Uterus (tissue), 4 donors: ENCODE measurements at places on chromosomes 12 and 14. TPM values are rescaled to one million over a fixed set of nuclear protein-coding genes. Genes with fewer than 3 reads are reported as not detected.

GRCh38 chr14:50832935-50833630 is 2.1 kb upstream of the NIN start:
- H3K27me3 ChIP-seq, result no peaks in the 10 kb centered on the region
- no peaks in the 10 kb centered on the region for H3K4me1 ChIP-seq
- DNase-seq, result no peak
- H3K36me3 ChIP-seq, result no peaks in the 10 kb centered on the region
- no peak overlapping the region for H3K27ac ChIP-seq
- no peak overlapping the region for H3K4me3 ChIP-seq

DNA sequence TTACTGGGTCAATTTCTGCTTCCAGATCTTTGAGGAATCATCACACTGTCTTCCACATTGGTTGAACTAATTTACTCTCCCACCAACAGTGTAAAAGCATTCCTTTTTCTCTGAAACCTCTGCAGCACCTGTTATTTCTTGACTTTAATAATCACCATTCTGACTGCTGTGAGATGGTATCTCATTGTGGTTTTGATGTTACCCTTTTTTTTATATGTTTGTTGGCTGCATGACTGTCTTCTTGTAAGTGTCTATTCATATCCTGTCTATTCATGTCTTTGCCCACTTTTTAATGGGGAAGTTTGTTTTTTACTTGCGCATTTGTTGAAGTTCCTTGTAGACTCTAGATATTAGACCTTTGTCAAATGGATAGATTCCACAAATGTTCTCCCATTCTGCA is 324.9 kb downstream of the NAV3 start:
- H3K4me3 ChIP-seq, result no peak overlapping the region
- H3K27ac ChIP-seq, result no peak overlapping the region
- no peaks in the 10 kb centered on the region for H3K27me3 ChIP-seq

Gene ANO2
- total RNA-seq, result 51.7 TPM

- H3K4me3 ChIP-seq, result no peak overlapping the region
- DNase-seq, result no peak
- H3K36me3 ChIP-seq, result no peaks in the 10 kb centered on the region
- no peak overlapping the region for H3K27ac ChIP-seq
Observed at GRCh38 chr12:27076468-27076867, 5.9 kb downstream of the C12orf71 start.

- no peaks in the 10 kb centered on the region for H3K36me3 ChIP-seq
- H3K27ac ChIP-seq, result no peak overlapping the region
- no peak overlapping the region for H3K4me3 ChIP-seq
- H3K27me3 ChIP-seq, result no peaks in the 10 kb centered on the region
Observed at GRCh38 chr12:73677520-73678291, 859.9 kb upstream of the ATXN7L3B start.

Gene SVOP
- total RNA-seq, result 0.14 TPM

Gene DDX23
- total RNA-seq, result 43.8 TPM

Gene CLEC1B
- 0.35 TPM for total RNA-seq

Gene NOS1
- total RNA-seq, result not detected

- no peak overlapping the region for H3K4me3 ChIP-seq
- H3K4me1 ChIP-seq, result no peaks in the 10 kb centered on the region
- no peaks in the 10 kb centered on the region for H3K36me3 ChIP-seq
- H3K27ac ChIP-seq, result no peak overlapping the region
- DNase-seq, result no peak
Observed at GRCh38 chr12:2543801-2544200, 251.0 kb upstream of the FKBP4 start.
